ENCODE measurements at places on chromosomes 2 and 18. TPM values are rescaled to one million over a fixed set of nuclear protein-coding genes. Genes with fewer than 3 reads are reported as not detected.

The DNER gene
- total RNA-seq = 1.1 TPM

GRCh38 chr2:4903656-4904348 lies 788.4 kb upstream of the SOX11 start:
- no peaks in the 10 kb centered on the region for H3K4me1 ChIP-seq
- no peak overlapping the region for H3K27ac ChIP-seq
- DNase-seq = no peak
- no peaks in the 10 kb centered on the region for H3K36me3 ChIP-seq

GRCh38 chr2:127080938-127081755 lies 25.8 kb downstream of the BIN1 start:
- peak overlapping the region; percentile 41 for H3K4me3 ChIP-seq
- H3K27ac ChIP-seq = peak overlapping the region; percentile 27
- H3K36me3 ChIP-seq = peaks cover 8% of the 10 kb centered on the region
- H3K4me1 ChIP-seq = peaks cover 72% of the 10 kb centered on the region

The FAP gene
- total RNA-seq = 2.1 TPM

- H3K27me3 ChIP-seq = peaks cover 74% of the 10 kb centered on the region
- H3K4me3 ChIP-seq = no peak overlapping the region
Measured at GRCh38 chr18:37322492-37323035, 243.0 kb downstream of the CELF4 start.

- H3K36me3 ChIP-seq = peaks cover 92% of the 10 kb centered on the region
- DNase-seq = peak; percentile 40
- H3K27ac ChIP-seq = no peak overlapping the region
- H3K27me3 ChIP-seq = no peaks in the 10 kb centered on the region
- H3K4me1 ChIP-seq = peaks cover 26% of the 10 kb centered on the region
- no peak overlapping the region for H3K4me3 ChIP-seq
Measured at GRCh38 chr2:74461187-74462053, 3.2 kb downstream of the WBP1 start.

- no peak overlapping the region for H3K4me3 ChIP-seq
- H3K36me3 ChIP-seq = no peaks in the 10 kb centered on the region
- no peak for DNase-seq
- H3K27me3 ChIP-seq = no peaks in the 10 kb centered on the region
- H3K4me1 ChIP-seq = no peaks in the 10 kb centered on the region
Measured at GRCh38 chr2:2464643-2465042, 133.6 kb upstream of the MYT1L start.

The MEIS1 gene
- 11.5 TPM for total RNA-seq

- H3K4me3 ChIP-seq = no peak overlapping the region
- peaks cover 8% of the 10 kb centered on the region for H3K27me3 ChIP-seq
- no peak for DNase-seq
Measured at GRCh38 chr18:49028801-49029506, 78.2 kb upstream of the SMAD7 start.

The ZBTB7C gene
- not detected for total RNA-seq

DNA sequence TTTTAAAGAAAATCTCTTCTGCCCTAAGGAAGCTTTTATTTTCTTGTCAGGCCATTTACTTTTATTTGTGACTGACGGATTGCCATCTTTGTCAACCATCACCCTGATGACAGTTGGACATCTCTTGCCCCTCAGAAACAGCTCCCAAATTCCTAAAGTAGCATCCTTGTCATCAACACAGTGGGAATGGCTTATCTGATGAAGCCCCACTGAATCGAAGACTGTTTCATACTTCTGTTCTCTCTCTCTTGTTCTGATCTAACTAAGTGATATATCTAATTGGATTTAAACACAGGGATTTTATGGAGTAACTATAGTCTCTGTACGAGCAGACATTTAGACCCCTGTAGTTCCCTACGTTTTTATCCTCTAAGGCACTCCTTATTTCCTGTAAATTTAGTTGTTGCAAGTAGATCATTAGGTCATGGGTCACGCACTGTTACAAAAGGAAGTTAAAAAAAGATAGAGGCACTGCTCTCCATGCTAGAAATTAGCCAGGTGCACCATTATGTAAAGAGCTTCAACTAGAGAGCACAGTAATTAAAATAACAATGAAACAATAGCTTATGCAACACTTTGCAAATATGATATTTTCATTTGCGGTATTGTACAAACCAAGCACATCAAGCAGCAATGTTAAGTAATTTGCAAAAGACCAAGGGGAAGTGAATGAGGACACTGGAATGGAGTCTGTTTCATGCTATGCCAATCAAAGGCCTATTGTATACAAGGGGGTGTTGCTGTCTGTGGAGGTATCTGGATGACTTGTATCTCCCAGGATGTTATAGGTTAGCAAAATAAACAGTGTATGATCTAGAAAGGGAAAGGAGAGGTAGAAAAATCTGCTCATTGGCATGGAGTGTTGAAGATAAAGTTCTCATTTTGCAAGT lies 284.7 kb downstream of the LRRTM1 start:
- no peaks in the 10 kb centered on the region for H3K27me3 ChIP-seq
- DNase-seq = no peak
- no peak overlapping the region for H3K4me3 ChIP-seq
- H3K4me1 ChIP-seq = no peaks in the 10 kb centered on the region

DNA sequence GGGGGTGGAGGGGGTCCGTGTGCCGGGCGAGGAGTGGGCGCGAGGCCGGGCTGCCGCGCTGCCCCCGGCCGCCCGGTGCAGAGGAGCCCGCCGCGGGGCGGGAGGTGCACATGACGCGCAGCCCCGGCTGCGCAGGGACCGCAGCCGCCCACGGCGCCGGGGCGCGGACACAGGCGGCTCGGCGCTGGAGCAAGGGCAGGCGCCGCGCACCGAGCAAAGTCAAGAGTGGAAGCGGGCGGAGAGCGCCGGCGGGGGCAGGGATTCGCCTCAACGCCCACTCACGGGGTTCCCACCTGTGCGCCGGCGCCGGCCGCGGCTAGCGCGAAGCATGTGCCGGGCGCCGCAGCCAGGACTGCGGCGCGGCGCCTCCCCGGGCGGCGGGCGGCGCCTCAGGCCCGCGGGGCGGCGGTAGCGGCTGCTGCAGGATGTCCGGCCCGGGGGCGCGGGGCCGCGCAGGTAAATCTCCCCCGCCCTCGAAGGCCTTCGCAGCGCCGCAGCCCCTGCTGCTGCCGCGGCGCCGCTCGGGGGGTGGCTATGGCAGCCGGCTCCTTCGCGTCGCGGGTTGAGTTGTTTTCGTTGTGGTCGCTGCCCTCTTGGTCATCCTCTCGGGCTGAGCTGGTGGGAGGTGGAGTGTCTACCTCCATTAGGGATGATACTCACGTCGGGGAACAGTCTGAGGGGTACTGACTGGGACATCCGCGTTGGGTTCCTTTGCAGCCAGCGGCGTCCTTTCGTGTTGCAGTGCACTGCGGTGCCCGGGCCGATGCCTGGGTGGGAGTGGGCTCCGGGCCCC lies 216.3 kb upstream of the DTNA start:
- no peak overlapping the region for H3K27ac ChIP-seq
- H3K4me1 ChIP-seq = no peaks in the 10 kb centered on the region
- peaks cover 18% of the 10 kb centered on the region for H3K36me3 ChIP-seq
- peak overlapping the region; percentile 70 for H3K4me3 ChIP-seq
- peak; percentile 44 for DNase-seq

The CTNNA2 gene
- total RNA-seq = not detected

DNA sequence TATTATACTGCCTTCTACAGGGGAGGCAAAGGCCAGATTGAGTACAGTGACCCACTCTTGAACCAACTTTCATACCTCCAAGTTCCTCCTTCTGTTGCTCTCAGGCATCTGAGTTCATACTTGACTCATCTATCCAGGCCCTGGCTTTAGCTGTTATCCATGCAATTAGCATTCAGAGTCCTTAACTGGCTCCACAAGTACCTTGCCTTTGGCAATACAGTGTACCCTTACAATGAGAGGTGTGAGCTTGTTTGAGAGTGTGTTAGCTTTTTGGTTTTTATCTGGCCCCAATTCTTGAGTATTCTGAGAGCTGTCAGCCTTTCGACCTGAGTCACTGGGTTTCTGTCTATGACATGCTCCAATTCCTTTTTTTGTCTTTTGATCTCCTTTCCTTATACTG lies 60.2 kb downstream of the EHD3 start:
- no peak for DNase-seq
- H3K27ac ChIP-seq = no peak overlapping the region
- no peaks in the 10 kb centered on the region for H3K27me3 ChIP-seq
- no peaks in the 10 kb centered on the region for H3K4me1 ChIP-seq
- H3K4me3 ChIP-seq = no peak overlapping the region
- H3K36me3 ChIP-seq = no peaks in the 10 kb centered on the region

The SPATA3 gene
- total RNA-seq = not detected

DNA sequence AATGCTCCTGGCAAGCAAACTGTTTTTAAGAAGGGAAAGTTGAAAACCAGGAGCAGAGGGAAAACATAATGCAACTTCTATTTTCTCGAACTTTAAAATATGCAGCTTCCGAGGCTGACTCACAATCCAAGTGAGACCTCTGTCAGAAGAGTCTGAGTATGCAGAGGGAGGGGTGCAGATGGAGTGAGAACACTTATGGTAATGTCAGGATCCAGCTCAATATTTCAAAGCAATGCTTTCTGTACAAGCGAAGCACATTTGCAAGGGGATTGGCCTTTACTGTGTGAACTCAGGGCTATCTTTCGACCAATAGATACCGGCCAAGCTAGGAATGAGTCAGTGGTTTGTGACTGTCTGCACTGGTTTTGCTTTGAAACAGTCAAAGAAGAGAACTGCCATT lies 242.7 kb downstream of the CNTNAP5 start:
- H3K27ac ChIP-seq = no peak overlapping the region
- H3K4me3 ChIP-seq = no peak overlapping the region
- H3K4me1 ChIP-seq = no peaks in the 10 kb centered on the region
- no peak for DNase-seq
- no peaks in the 10 kb centered on the region for H3K27me3 ChIP-seq
- H3K36me3 ChIP-seq = no peaks in the 10 kb centered on the region

DNA sequence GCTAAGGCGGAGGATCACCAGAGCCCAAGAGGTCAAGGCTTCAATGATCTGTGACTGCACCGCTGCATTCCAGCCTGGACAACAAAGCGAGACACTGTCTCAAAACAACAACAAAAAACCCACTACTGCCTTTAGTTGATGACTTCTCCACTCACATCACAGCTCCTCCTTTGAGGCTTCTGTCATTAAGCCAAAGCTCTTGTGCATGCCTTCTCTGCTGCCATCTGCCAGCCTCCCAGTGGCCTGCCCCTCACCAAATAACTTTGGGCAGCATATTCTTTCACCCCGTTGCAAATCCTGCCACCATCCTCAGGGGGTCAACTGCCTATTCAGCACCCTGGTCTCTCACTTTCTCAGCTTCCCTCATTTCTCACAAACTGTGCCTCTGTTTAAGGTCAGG lies 27.5 kb downstream of the OSBPL1A start:
- H3K4me3 ChIP-seq = no peak overlapping the region
- H3K27me3 ChIP-seq = no peaks in the 10 kb centered on the region
- no peak overlapping the region for H3K27ac ChIP-seq
- DNase-seq = no peak
- H3K36me3 ChIP-seq = no peaks in the 10 kb centered on the region
- H3K4me1 ChIP-seq = no peaks in the 10 kb centered on the region

- H3K4me1 ChIP-seq = no peaks in the 10 kb centered on the region
- H3K27me3 ChIP-seq = no peaks in the 10 kb centered on the region
- H3K27ac ChIP-seq = no peak overlapping the region
- peaks cover 17% of the 10 kb centered on the region for H3K36me3 ChIP-seq
Measured at GRCh38 chr2:218362606-218363005, 5.9 kb downstream of the CATIP start.

The NIF3L1 gene
- 38.4 TPM for total RNA-seq

The FAM237A gene
- total RNA-seq = not detected

DNA sequence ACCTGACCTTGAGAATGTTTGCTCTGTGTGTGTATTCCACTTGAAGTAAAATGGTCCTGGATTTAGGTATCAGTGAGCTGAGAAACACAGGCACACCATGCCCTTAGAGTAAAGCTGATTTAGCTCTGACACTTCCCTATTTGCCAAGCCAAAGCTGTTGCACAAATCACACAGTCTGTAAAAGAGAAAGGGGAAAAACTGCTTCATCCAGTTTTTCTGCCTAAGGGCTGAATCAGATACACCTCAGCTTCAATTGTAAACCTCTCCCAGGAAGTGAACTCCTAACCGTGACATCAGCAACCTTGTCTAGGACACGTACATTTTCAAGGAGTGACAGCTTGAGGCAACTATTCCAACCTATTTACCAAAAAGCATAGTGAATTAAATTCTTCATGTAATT lies 150.4 kb downstream of the NR4A2 start:
- peak overlapping the region; percentile 36 for H3K4me3 ChIP-seq
- H3K27ac ChIP-seq = peak overlapping the region; percentile 95

The NCKAP5 gene
- 1.2 TPM for total RNA-seq

- DNase-seq = no peak
- no peaks in the 10 kb centered on the region for H3K4me1 ChIP-seq
- no peak overlapping the region for H3K27ac ChIP-seq
- no peaks in the 10 kb centered on the region for H3K36me3 ChIP-seq
- no peak overlapping the region for H3K4me3 ChIP-seq
Measured at GRCh38 chr18:55300421-55300935, 287.5 kb downstream of the TCF4 start.

- DNase-seq = no peak
- H3K4me1 ChIP-seq = peaks cover 38% of the 10 kb centered on the region
- H3K27me3 ChIP-seq = no peaks in the 10 kb centered on the region
Measured at GRCh38 chr2:168622559-168622958, 166.5 kb downstream of the CERS6 start.

All from Calu3 (cell line).